ENCODE measurements at places on chromosomes 12 and 14. TPM values are rescaled to one million over a fixed set of nuclear protein-coding genes. Genes with fewer than 3 reads are reported as not detected.

DNA sequence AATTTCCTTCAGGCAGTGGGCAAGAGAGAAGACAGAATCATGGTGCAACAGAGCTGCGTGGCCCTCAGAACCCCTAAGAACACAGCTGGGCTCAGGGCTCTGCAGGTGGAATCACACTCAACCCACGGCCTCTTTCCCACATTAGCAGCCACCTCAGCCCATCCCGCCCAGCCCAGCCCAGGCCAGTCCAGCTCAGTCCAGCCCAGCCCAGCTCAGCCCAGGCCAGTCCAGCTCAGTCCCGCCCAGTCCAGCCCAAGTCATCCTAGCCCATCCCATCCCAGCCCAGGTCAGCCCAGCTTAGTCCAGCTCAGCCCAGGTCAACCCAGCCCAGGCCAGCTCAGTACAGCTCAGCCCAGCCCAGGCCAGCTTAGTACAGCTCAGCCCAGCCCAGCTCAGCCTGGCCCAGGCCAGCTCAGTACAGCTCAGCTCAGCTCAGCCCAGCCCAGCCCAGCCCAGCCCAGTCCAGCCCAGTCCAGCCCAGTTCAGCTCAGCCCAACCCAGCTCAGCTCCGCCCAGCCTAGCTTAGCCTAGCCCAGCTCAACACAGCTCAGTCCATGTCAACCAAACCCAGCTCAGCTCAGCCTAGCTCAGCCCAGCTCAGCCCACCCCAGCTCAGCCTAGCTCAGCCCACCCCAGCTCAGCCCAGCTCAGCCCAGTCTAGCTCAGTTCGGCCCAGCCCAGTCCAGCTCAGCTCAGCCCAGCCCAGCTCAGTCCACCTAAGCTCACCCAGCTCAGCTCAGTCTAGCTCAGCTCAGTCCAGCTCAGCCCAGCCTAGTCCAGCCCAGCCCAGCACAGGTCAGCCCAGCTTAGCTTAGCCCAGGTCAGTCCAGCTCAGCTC, 183.1 kb downstream of the TMEM121 start:
- H3K27ac ChIP-seq, result no peak overlapping the region
- no peaks in the 10 kb centered on the region for H3K36me3 ChIP-seq
- no peak overlapping the region for H3K4me3 ChIP-seq
- no peak for DNase-seq

- H3K4me1 ChIP-seq, result peaks cover 11% of the 10 kb centered on the region
- H3K36me3 ChIP-seq, result no peaks in the 10 kb centered on the region
- no peaks in the 10 kb centered on the region for H3K27me3 ChIP-seq
- no peak overlapping the region for H3K4me3 ChIP-seq
These were observed 993.2 kb downstream of the BCL11B start for GRCh38 chr14:98278800-98279199.

GRCh38 chr12:6534945-6535696, 804 bp downstream of the GAPDH start:
- no peaks in the 10 kb centered on the region for H3K27me3 ChIP-seq
- DNase-seq, result peak; percentile 86
- peak overlapping the region; percentile 85 for H3K27ac ChIP-seq
- peak overlapping the region; percentile 89 for H3K4me3 ChIP-seq
- H3K36me3 ChIP-seq, result peaks cover 6% of the 10 kb centered on the region
- peaks cover 30% of the 10 kb centered on the region for H3K4me1 ChIP-seq

- no peak for DNase-seq
- H3K27ac ChIP-seq, result no peak overlapping the region
- no peaks in the 10 kb centered on the region for H3K27me3 ChIP-seq
- H3K4me1 ChIP-seq, result no peaks in the 10 kb centered on the region
- H3K36me3 ChIP-seq, result no peaks in the 10 kb centered on the region
- no peak overlapping the region for H3K4me3 ChIP-seq
These were observed 14.4 kb downstream of the AREL1 start for GRCh38 chr14:74698465-74698864.

DNA sequence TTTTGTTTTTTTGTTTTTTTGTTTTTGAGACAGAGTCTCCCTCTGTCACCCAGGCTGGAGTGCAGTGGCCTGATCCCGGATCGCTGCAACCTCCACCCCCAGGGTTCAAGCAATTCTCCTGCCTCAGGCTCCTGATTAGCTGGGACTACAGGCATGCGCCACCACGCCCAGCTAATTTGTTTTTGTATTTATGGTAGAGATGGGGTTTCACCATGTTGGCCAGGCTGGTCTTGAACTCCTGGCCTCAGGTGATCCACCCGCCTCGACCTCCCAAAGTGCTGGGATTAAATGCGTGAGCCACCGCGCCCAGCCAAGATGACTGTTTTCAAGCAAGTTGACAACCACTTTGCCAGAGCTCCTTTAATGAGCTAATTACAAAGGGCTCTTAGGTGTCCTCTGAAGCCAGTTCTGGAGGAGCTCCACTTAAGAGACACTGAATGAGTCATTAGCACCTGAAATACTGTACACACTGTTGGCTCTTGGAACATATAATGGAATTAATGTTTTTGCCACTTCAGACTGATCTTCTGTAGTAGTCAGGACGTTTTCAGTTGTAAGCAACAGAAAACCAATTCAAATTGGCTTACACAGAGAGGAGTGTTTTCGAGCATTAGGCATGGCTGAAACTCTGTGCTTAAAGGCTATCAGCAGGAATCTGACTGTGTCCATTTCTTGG, 55.4 kb upstream of the MED13L start:
- H3K4me3 ChIP-seq, result no peak overlapping the region
- DNase-seq, result no peak
- peaks cover 21% of the 10 kb centered on the region for H3K4me1 ChIP-seq
- peak overlapping the region; percentile 49 for H3K27ac ChIP-seq

GRCh38 chr12:48795550-48796455, 6.9 kb upstream of the ADCY6 start:
- no peaks in the 10 kb centered on the region for H3K36me3 ChIP-seq
- no peak overlapping the region for H3K27ac ChIP-seq
- no peaks in the 10 kb centered on the region for H3K27me3 ChIP-seq
- peak; percentile 84 for DNase-seq

GRCh38 chr12:47742253-47742825, 16.3 kb downstream of the RAPGEF3 start:
- peak; percentile 36 for DNase-seq
- no peak overlapping the region for H3K4me3 ChIP-seq
- peaks cover 22% of the 10 kb centered on the region for H3K4me1 ChIP-seq

GRCh38 chr12:22588817-22589216, 36.2 kb upstream of the ETNK1 start:
- H3K36me3 ChIP-seq, result no peaks in the 10 kb centered on the region
- no peak for DNase-seq
- no peak overlapping the region for H3K4me3 ChIP-seq
- no peak overlapping the region for H3K27ac ChIP-seq

- H3K4me3 ChIP-seq, result no peak overlapping the region
- no peaks in the 10 kb centered on the region for H3K36me3 ChIP-seq
- no peak for DNase-seq
These were observed 127.2 kb downstream of the SLC15A5 start for GRCh38 chr12:16150276-16150675.

DNA sequence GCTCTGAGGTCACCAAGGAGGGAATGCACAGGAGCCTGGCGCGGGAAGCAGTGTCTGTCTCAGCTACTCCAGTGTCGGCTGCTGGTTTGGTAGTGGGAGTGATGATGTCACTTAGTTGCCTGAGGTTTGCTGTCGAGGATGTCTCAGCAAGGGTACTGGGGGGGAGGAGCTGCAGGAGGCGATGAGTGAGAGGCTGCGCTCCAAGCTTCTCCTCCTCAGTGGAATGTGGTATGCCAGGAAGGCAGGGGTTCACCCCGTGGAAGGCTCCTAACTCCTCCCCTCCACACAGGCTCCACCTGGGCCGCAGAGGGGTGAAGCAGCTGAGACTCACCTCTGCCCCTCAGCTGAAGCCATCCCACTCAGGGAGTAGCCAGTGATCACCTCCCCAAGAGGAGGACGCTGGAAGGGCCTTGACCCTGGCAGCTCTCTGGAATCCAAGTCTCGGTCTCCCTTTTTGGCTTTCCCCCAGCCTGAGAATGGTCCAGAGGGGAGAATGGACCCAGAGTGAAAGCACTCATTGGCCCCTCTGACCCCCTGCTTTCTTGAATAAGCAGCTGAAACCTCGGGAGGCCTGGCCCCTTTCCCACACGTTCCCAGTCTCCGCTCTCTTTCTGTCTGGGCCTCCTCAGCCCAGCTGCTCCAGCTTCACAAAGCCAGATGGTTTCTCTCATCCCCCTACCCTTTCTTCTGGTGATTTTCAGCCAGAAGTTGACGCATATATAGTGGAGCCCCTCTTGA, 178.9 kb upstream of the FKBP4 start:
- H3K4me3 ChIP-seq, result no peak overlapping the region
- H3K27ac ChIP-seq, result no peak overlapping the region
- H3K4me1 ChIP-seq, result no peaks in the 10 kb centered on the region
- H3K36me3 ChIP-seq, result no peaks in the 10 kb centered on the region
- no peaks in the 10 kb centered on the region for H3K27me3 ChIP-seq

DNA sequence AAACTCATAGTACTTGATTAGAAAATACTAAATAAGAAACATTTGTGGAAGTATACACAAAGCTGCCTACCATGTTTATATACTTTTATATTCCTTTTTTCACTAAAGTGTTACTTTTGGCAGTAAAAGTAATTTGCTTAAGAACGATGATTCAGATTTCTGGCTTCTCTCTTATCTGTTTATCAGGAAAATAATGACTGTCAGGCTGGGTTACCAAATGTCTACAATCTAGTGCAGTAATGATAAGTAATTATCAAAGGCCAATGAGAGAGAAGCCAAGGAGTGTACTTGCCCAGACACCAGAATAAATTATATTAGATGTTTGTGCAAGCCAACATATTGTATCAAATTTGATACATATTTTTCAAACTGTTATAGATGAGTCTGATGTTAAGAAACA, 113.4 kb downstream of the RALGAPA1 start:
- no peak overlapping the region for H3K27ac ChIP-seq
- H3K27me3 ChIP-seq, result no peaks in the 10 kb centered on the region
- no peak for DNase-seq
- H3K4me3 ChIP-seq, result no peak overlapping the region
- H3K36me3 ChIP-seq, result no peaks in the 10 kb centered on the region
- no peaks in the 10 kb centered on the region for H3K4me1 ChIP-seq

DNA sequence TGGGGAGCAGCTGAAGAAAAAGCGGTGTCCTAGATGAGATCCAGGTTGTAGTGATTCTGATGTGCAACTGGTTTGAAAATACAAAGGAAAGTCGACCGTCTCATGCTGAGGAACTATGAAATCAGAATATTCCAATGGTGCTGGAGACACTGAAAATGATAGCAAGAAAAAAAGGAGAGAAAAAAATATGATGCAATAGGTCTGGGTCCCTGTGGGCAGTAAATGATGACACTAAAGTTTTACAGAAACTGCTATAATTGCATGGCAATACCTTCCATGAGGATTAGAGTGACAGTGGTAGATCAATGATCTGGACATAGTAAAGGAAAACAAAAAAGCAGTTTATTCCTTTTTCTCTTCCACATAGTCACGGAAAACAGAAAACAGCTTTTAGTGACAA, 2.3 kb downstream of the PYM1 start:
- H3K27me3 ChIP-seq, result no peaks in the 10 kb centered on the region
- peak overlapping the region; percentile 94 for H3K4me3 ChIP-seq
- DNase-seq, result no peak

TOX4 gene
- total RNA-seq, result 35.7 TPM

MYO1H gene
- not detected for total RNA-seq

ARHGDIB gene
- not detected for total RNA-seq

ENDOU gene
- not detected for total RNA-seq

GLIPR1L1 gene
- total RNA-seq, result not detected

IL26 gene
- total RNA-seq, result not detected

MYF6 gene
- 0.43 TPM for total RNA-seq

GMFB gene
- total RNA-seq, result 172 TPM

MAP3K9 gene
- total RNA-seq, result 14.9 TPM

PMEL gene
- 301 TPM for total RNA-seq

Data from neural progenitor cell (in vitro differentiated cells).